Prostate gland (tissue), 2 donors: ENCODE measurements at places on chromosomes 2 and 18.

DNA sequence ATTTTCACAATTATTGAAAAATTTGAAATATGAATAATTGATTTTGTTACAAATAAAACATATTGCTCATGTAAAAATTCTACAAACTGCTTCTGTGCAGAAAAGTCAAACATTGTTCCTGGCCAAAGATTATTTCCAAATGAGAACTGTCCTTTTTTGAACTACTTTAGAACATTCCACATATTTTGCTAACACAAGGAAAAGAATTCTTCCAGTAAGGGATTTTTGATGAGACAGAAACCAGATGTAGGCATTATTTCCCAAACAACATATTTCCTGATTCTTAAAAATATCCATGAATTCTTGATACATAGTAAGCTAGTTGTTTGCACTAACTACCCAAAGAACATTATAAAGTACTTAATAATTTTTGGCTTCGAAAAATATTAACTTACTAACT is 715.2 kb downstream of the CCDC85A start:
- H3K4me1 ChIP-seq: no peaks in the 10 kb centered on the region
- H3K27me3 ChIP-seq: no peaks in the 10 kb centered on the region
- H3K27ac ChIP-seq: no peak overlapping the region
- no peak for DNase-seq

GRCh38 chr18:9897129-9897528 is 11.4 kb downstream of the TXNDC2 start:
- no peaks in the 10 kb centered on the region for H3K36me3 ChIP-seq
- H3K4me3 ChIP-seq: no peak overlapping the region
- no peak overlapping the region for H3K27ac ChIP-seq
- no peaks in the 10 kb centered on the region for H3K27me3 ChIP-seq

- no peaks in the 10 kb centered on the region for H3K36me3 ChIP-seq
- H3K27ac ChIP-seq: no peak overlapping the region
- H3K4me3 ChIP-seq: no peak overlapping the region
Observed at GRCh38 chr2:84494070-84494469, 22.2 kb upstream of the DNAH6 start.

- no peak overlapping the region for H3K4me3 ChIP-seq
- H3K36me3 ChIP-seq: no peaks in the 10 kb centered on the region
- DNase-seq: no peak
- no peak overlapping the region for H3K27ac ChIP-seq
- H3K27me3 ChIP-seq: no peaks in the 10 kb centered on the region
- H3K4me1 ChIP-seq: no peaks in the 10 kb centered on the region
Observed at GRCh38 chr2:111705239-111705638, 178.8 kb downstream of the ANAPC1 start.

GRCh38 chr2:225465827-225466226 is 66.3 kb downstream of the NYAP2 start:
- DNase-seq: no peak
- H3K27ac ChIP-seq: no peak overlapping the region
- no peaks in the 10 kb centered on the region for H3K4me1 ChIP-seq
- no peak overlapping the region for H3K4me3 ChIP-seq

GRCh38 chr2:239290618-239291474 is 110.0 kb downstream of the HDAC4 start:
- H3K27me3 ChIP-seq: no peaks in the 10 kb centered on the region
- no peak overlapping the region for H3K4me3 ChIP-seq
- no peaks in the 10 kb centered on the region for H3K36me3 ChIP-seq

DNA sequence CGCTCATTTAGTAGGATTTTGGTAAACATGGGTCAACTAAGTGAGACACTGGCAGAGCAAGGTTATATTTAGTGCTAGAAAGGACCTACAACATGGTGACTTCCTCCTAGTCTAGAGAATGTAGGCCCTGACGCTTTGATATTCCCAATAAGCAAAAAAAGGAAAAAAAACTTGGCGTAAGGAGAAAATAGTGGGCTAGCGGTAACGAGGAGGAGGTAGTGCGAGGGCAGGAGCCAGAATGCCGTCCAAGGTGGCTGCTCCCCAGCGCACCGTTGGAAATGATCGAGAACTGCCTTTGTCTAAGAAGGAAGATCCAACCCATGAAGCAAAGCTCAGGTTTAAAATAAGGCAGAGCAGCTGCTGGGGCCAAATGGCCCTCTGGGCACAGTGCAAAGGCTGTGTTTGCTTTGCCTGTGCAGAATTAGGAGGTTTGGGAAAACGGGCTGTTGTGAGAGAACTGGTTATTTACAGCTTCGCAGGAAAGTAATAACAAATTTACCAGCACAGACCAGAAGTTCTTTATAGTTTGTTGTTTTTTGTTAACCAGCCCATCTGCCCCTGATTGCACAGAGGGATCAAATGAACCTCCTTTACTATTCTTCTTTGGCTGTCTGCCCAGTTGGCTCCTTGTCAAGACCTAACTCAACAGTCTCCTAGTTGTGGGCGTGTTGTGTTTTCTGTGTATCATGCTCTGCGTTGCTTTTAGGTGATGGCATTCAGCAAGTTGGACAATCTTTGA is 86.6 kb downstream of the ITGB1BP1 start:
- no peaks in the 10 kb centered on the region for H3K27me3 ChIP-seq
- no peaks in the 10 kb centered on the region for H3K36me3 ChIP-seq
- H3K4me3 ChIP-seq: no peak overlapping the region

GRCh38 chr2:150477347-150477746 is 10.1 kb downstream of the RND3 start:
- no peak overlapping the region for H3K4me3 ChIP-seq
- no peaks in the 10 kb centered on the region for H3K27me3 ChIP-seq
- no peak overlapping the region for H3K27ac ChIP-seq
- H3K4me1 ChIP-seq: no peaks in the 10 kb centered on the region
- no peaks in the 10 kb centered on the region for H3K36me3 ChIP-seq
- DNase-seq: no peak

DNA sequence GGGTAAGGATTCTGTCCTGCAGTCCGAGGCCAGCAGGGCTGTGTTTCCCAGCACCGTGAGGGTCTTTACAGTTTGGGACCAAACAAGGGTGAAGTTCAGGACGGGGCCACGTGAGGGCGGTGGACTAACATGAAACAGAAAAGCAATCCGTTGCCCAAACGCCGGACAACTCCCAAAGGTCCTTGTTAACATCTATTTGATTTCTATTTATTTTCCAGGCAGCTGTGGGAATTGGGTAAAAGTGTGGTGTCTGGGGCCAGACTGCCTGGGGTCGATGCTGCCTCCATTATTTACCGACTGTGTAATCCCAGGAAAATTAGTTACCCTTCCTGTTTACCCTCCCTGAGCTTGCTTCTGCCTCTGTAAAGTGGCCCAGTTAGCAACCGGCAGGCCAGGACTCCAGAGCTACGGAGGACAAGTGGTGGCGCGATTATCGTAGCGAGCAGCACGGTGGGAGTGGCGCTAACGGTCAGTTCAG is 66.3 kb upstream of the TCF7L1 start:
- DNase-seq: peak; percentile 68
- no peaks in the 10 kb centered on the region for H3K27me3 ChIP-seq
- H3K27ac ChIP-seq: no peak overlapping the region

DNA sequence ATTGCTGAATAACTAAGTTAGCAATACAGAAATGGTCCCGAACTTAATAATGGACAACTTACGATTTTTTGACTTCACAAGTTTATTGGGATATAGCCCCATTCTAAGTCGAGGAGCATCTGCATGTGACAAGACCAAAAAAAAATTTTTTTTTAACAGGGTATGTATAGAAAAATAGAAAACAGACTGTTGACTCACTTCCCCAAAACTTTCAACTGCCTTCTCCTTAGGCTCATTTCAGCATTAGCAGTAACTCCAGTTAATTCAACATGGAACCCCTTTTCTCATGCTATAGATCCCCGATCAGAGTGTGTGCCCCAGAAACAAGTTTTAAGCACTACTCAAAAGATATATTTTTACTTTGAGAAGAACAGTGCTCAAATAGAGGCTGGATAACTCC is 5.4 kb downstream of the CD302 start:
- no peaks in the 10 kb centered on the region for H3K36me3 ChIP-seq
- H3K27me3 ChIP-seq: no peaks in the 10 kb centered on the region
- no peaks in the 10 kb centered on the region for H3K4me1 ChIP-seq
- H3K27ac ChIP-seq: no peak overlapping the region
- no peak for DNase-seq

DNA sequence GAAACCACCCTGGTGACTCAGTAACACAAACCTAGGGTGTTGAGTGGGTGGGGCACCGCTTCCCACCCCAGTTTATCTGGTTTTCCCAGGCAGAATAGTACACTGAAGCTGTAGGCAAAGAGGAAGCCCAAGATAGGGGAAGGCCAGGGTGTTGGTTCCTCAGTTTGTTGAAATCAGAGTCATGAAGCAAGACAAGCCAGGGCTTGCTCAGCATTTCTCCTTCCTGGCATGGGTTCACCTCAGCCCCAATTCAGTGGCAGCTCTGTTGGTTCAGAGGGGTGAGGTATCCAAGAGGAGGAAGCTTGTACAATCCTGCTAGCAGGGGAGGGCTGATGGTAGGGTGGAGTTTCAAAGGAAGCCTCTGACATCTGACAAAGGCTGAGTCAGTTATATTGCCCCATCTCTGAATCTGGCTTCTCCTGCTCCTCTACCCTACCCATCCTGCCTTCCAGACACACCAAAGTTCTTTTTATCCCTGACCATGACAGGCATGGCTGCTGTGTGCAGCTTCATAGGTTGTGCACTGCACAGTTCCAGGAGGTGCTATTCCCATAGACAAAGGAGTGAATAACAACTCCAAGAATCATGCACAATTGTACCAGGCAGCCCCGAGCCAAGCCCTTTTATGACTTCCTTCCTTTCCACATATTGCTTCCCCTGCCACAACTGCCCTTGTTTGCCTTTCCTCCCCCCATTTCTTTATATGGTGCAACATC is 24.9 kb upstream of the RAB10 start:
- DNase-seq: peak; percentile 89
- H3K4me1 ChIP-seq: peaks cover 5% of the 10 kb centered on the region
- no peaks in the 10 kb centered on the region for H3K36me3 ChIP-seq
- no peaks in the 10 kb centered on the region for H3K27me3 ChIP-seq

DNA sequence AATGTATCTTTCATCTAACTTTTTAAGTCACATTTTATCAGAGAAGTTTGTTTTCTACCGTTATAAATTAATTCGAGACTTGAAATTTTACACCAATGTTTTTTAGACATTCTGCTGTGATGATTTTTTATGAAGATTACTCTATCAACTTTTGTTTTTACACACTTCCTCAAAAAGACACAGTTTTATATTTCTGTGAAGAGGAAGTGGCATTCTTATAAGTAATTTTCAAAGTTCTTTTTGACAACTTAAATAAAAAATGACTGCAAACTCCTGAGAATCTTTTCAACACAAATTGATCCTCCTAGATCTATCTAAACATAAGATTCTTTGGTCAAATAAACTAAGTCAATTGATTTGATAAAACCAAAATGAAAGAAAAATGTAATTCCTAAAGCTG is 13.7 kb downstream of the ANKRD44 start:
- DNase-seq: no peak
- no peak overlapping the region for H3K4me3 ChIP-seq
- H3K27me3 ChIP-seq: no peaks in the 10 kb centered on the region
- no peaks in the 10 kb centered on the region for H3K36me3 ChIP-seq

DNA sequence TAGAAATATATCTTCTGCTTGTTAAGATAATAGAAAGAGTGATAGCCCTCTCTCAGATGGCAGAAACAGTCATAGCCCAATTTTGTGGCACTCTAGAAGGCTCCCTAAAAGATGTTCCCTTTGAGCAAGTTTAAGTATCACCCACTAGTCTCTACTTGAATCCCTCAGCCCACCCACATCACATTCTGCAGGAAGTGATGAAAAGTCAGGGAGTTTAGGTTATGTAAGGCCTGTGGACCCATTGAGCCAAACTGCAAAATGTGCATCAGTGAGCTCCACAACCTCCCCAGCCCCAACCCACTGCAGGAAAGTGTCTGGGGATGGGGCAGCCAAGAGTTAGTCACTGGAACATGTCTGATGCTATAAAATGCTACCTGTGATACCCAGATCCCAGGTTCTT is 25.6 kb downstream of the ANKRD44 start:
- H3K4me1 ChIP-seq: no peaks in the 10 kb centered on the region
- H3K27me3 ChIP-seq: no peaks in the 10 kb centered on the region
- no peak for DNase-seq
- no peak overlapping the region for H3K4me3 ChIP-seq

- H3K27me3 ChIP-seq: no peaks in the 10 kb centered on the region
- H3K4me3 ChIP-seq: no peak overlapping the region
- H3K36me3 ChIP-seq: no peaks in the 10 kb centered on the region
- peak overlapping the region; percentile 99 for H3K27ac ChIP-seq
- H3K4me1 ChIP-seq: peaks cover 28% of the 10 kb centered on the region
Observed at GRCh38 chr18:3457261-3457724, 7.3 kb downstream of the TGIF1 start.

DNA sequence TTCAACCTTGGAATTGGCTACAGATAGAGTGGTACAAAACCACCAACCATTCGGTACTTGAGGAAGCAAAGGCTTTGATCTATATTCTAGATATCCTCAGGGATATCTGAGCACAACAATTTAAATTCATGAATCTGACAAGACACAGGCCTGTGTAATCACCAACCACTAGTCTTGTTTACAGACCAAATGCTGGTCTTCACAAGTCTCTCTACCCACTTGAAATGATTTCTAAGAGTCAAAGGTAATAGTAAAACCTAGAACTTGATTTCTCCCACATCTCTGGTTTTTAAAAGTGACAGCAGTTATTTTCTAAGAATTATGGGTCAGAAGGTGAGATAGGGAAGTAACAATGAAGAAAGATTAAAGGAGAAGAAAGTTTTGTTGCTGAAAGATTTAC is 613.7 kb upstream of the ACVR2A start:
- no peak overlapping the region for H3K4me3 ChIP-seq
- DNase-seq: no peak
- H3K4me1 ChIP-seq: no peaks in the 10 kb centered on the region
- H3K27ac ChIP-seq: no peak overlapping the region
- H3K27me3 ChIP-seq: no peaks in the 10 kb centered on the region

GRCh38 chr2:219844401-219845091 is 217.1 kb downstream of the SLC4A3 start:
- DNase-seq: no peak
- H3K4me1 ChIP-seq: no peaks in the 10 kb centered on the region
- H3K27me3 ChIP-seq: peaks cover 9% of the 10 kb centered on the region
- H3K36me3 ChIP-seq: no peaks in the 10 kb centered on the region
- H3K4me3 ChIP-seq: no peak overlapping the region

GRCh38 chr2:65198737-65199136 is 28.9 kb upstream of the ACTR2 start:
- no peak overlapping the region for H3K4me3 ChIP-seq
- H3K27ac ChIP-seq: no peak overlapping the region
- no peaks in the 10 kb centered on the region for H3K27me3 ChIP-seq
- no peak for DNase-seq
- H3K4me1 ChIP-seq: no peaks in the 10 kb centered on the region
- H3K36me3 ChIP-seq: no peaks in the 10 kb centered on the region

GRCh38 chr2:166188084-166188483 is 60.3 kb upstream of the SCN1A start:
- no peak overlapping the region for H3K27ac ChIP-seq
- no peak overlapping the region for H3K4me3 ChIP-seq
- H3K27me3 ChIP-seq: no peaks in the 10 kb centered on the region
- no peaks in the 10 kb centered on the region for H3K4me1 ChIP-seq
- no peaks in the 10 kb centered on the region for H3K36me3 ChIP-seq
- no peak for DNase-seq

- H3K4me1 ChIP-seq: no peaks in the 10 kb centered on the region
- no peak overlapping the region for H3K27ac ChIP-seq
- H3K27me3 ChIP-seq: no peaks in the 10 kb centered on the region
- no peaks in the 10 kb centered on the region for H3K36me3 ChIP-seq
- DNase-seq: no peak
Observed at GRCh38 chr18:56085551-56085950, 497.6 kb upstream of the TCF4 start.

GRCh38 chr2:46857871-46858701 is 57.5 kb downstream of the MCFD2 start:
- no peaks in the 10 kb centered on the region for H3K27me3 ChIP-seq
- H3K27ac ChIP-seq: no peak overlapping the region
- no peaks in the 10 kb centered on the region for H3K36me3 ChIP-seq
- no peak overlapping the region for H3K4me3 ChIP-seq
- no peak for DNase-seq
